ENCODE measurements at places on chromosomes 16 and 17.
A peak's percentile ranks its signal among the peaks of the same experiment; 100 is the strongest.

GRCh38 chr17:78979780-78980623 is at the start of gene LGALS3BP:
TSS of gene LGALS3BP (minus strand) at chr17:78979923. CDS start at chr17:78977191, 2,732 bp downstream.
- peak; percentile 24 for DNase-seq

GRCh38 chr17:2023692-2024571 is 1.2 kb downstream of the RTN4RL1 start:
- DNase-seq = peak; percentile 46

- DNase-seq = no peak
These were observed 111.7 kb downstream of the IRF8 start for GRCh38 chr16:86010680-86011141.

GRCh38 chr16:90019543-90020259 is 445 bp upstream of the DBNDD1 start:
- DNase-seq = peak; percentile 59

- no peak for DNase-seq
These were observed 12.1 kb downstream of the DUS2 start for GRCh38 chr16:68035227-68035626.

All from stimulated activated CD4-positive, alpha-beta T cell treated with anti-CD3 and anti-CD28 coated beads, Interleukin-2, amount 100 ng/mL, for 24 hours (primary cell).